AG08395 (cell line): ENCODE measurements at places on chromosomes 2 and 18.

DNA sequence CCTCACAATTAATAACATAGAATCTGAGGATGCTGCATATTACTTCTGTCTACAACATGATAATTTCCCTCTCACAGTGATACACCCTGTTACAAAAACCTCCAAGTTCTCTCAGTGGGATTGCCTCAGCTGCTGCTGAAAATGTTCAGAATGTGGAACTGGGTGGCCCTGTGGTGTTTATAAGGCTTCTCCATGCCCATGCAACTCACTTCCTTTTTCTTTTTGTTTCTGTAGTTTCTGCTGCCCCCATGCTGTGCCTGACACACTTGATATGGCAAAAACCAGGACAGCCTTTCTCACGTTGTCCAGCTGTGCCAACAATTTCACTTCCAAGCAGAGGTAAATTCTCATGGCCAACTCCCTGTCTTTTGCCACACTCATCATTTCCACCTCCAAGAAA is 206.2 kb downstream of the RPIA start:
- no peak for DNase-seq

DNA sequence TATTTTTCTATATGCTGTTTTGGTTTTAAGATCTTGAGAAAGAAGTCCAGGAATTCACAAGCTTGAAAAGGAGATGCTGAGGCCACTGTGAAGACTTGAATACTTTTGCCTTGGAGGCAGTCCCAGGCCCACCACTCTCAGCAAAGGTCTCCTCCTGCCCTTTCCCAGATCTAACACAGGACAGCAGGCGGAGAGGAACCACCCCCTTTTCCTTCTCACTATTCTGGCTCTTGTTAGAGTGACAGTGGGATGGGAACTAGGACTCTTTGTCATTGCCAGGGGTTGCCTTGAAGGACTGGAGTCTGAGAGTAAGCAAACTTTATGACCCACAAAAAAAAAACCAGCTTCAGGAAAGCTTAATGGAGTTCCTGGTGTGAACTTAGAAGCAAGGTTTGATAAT is 54.7 kb downstream of the E2F6 start:
- DNase-seq, result no peak

GRCh38 chr2:207482630-207483029 is 47.1 kb upstream of the CREB1 start:
- DNase-seq, result no peak

GRCh38 chr2:199136242-199136641 is 321.5 kb downstream of the SATB2 start:
- DNase-seq, result no peak

GRCh38 chr2:172674034-172674967 is 61.3 kb upstream of the RAPGEF4 start:
- peak; percentile 58 for DNase-seq

GRCh38 chr2:3325458-3326181 is 52.0 kb downstream of the EIPR1 start:
- DNase-seq, result no peak

GRCh38 chr18:69978732-69979715 is 31.4 kb upstream of the CD226 start:
- no peak for DNase-seq

DNA sequence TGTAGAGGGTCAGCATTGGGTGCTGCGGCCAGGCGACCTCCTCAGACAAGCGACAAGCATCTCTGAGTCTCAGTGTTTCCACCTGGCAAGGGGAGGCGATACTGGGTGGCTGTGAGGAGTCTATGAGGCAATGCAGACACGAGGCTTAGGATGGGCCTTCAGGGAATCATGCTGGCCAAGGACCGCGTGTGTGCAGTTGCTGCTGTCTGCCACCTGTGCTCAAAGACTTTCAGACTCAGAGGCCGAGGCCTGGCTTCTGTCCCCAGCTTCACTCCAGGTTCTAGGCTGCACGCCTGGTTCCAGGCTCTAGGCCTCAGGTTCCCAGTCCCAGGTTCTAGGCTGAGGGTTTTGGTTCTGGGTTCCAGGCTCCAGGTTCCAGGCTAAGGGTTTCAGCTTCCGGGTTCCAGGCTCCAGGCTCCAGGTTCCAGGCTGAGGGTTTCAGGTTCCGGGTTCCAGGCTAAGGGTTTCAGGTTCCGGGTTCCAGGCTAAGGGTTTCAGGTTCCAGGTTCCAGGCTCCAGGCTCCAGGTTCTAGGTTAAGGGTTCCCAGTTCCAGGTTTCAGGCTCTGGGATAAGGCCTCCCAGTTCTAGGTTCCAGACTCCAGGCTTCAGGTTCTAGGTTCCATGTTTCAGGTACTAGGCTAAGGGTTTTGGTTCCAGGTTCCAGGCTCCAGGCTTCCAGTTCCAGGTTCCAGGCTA is 14.8 kb downstream of the LRRFIP1 start:
- DNase-seq, result no peak

DNA sequence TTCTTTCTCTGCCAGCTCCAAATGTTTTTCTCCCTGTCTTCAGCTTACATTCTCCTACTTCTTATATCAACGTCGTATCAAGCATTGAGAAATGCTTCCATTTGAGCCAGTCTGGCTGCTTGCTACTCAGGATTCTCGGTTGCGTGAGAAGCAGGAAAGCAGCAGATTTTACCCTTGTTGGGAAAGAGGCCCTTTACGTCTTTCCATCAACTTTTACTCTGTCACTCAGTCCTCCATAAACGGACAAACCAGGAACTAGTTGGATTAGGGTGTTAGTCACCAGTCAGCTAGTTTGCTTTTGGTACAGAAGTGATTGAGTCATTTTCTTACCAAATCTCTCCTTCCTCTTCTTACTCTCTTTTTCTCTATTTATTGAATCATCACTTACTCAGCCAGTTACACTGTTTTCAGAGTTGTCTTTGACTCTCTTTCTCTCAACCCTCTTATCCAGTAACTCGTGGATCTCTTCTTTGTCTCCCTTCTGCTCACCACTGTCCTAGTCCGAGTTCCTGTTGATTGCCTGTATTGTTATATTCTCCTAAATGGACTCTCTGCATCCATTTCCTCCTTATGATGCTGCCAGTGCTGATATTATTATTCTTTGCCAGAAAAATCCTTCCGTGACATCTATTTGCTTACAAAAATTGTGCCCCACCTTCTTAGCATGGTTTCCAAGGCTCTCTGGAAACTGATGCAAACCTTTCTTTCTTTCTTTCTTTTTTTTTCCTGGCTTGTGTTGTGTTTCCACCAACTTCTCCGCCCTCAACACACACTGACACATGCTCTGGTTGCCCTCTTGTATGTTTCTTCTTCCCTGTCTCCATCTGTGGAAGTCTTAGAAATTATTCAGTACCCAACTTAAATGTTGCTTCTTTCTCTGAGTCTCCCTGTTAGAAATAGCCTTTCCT is 61.5 kb downstream of the VRK2 start:
- peak; percentile 66 for DNase-seq

GRCh38 chr18:79779700-79780190 is 18.0 kb upstream of the KCNG2 start:
- no peak for DNase-seq

DNA sequence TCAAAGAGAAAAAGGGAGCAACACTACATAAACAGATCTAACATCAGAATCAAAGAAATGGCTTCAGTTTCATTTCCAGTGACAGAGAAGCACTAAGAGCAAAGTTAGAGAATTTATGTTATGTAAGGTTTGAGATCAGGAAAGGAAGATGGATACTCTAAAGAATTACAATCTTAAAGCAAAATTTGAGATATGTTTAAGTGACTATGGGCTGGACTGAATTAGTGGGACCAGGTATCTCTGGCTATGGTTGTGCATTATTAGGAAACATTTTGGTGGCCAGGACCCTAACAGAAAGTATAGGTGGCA is 208.2 kb downstream of the CCDC178 start:
- no peak for DNase-seq

DNA sequence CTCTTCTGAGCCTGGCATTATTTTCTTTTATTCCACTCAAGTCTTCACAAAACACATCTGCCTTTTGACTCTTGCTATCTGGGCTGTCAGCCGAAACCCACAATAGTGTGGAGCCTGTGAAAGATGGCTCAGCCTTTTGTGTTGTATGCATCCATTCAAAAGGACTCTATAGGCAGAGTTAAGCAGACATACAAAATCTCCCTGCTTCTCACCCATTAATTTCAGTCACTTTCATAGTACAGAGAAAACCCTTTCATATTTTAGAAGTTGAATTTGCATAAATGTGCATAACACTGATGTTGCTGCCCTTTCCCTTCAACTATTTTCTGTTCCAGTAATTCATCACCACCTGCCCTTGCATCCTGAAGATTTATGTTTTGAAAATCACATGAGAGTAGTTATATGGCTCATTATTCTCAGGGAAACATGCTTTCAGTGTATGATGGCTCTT is 154.6 kb downstream of the EVA1A start:
- DNase-seq, result no peak

- peak; percentile 80 for DNase-seq
Measured at GRCh38 chr2:42132191-42132965, 36.8 kb upstream of the EML4 start.

GRCh38 chr2:231680285-231680991 is 27.9 kb upstream of the PTMA start:
- DNase-seq, result no peak

GRCh38 chr2:74316627-74317295 is 26.5 kb downstream of the SLC4A5 start:
- DNase-seq, result no peak

GRCh38 chr2:38494394-38494793 is 108.3 kb downstream of the HNRNPLL start:
- no peak for DNase-seq

- DNase-seq, result no peak
Measured at GRCh38 chr2:179274749-179275148, 10.1 kb upstream of the SESTD1 start.

DNA sequence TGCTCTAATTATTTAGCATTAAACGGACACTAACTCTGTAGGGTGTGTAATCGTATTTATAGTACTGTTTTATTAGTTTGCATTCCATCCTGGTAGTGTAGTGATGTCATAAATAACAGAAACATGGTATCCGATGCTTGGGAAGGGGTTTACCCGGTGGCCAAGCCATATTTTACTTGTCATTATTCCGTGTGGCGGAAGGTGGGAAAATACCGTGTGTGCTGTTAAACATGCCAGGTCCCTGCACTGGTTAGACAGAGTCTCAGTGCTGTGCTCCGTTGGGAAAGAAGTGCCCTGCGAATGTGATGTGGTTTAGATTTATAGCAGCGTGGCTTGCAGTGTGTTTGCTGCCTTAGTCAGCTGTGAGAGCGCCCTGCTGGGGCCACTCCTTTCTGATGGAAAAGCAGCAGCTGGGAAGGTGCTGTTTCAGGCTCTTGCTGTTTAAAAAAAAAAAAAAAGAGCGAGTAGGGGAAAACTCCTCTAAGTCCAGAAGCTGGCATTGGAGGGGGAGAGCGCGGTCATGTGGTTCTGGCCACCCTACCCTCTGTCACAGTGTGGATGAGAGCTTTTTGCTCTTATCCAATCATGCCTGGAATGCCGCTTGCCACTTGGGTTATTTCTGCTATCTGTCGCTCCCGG is 211.0 kb downstream of the NEDD4L start:
- no peak for DNase-seq

DNA sequence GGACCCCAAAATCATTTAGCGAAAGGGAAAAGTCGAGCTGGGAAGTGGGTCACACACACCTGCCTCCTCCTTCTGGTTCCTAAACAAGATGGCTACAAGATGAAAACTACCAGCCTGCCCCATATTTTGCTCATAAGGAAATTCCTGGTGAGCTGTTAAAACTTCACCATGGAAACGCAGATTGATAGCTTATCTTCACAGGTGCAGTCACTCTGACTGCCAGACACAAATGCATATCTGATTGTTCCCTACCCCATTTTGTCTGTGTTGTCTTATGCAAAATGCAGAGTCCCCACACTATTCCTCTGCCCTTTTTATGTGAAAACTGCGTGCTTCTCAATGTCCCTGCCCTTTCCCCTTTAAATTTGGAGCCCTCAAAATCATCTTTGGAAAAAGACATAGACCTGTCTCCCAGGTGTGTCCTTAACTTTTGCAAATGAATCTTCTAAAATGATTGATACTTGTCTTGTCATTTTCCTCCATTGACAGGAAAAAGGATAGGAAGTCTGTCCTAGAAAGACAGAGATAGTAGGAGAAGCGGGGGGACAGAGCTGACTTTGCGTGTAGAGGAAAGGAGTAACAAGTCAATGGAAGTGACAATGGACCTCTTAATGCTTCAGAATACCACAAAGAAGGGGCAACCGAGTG is 38.9 kb upstream of the THOC1 start:
- no peak for DNase-seq

- DNase-seq, result no peak
Measured at GRCh38 chr2:170434900-170435621, 257.1 kb downstream of the MYO3B start.

DNA sequence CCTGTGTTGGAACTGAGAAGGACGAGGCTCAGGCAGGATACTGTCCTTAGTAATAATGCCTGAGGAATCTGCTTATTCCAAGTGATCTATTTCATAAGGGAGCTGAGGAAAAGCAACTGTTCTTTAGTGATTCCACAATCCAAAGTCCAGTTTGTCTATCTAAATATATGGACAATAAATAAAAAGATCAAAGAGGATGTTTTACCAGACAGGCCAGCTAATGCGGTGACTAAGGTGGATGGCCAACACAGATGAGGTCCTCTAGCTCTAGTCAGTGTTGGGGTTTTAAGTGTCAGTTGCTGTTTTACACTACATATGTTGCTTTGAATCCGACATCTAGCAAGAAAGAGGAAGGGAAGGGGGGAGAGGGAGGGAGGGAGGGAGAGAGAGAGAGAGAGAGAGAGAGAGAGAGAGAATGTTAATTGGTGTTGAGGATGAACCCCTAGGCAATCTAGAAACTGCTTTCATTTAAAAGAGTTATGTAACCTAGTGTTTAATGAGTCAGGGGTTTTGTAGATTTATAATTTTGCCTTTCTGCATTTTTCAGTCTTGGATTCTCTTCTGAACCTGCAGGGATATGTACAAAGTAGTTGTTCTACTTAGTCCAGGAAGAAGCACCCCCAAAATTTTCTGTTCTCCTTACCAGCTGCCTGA is 27.0 kb upstream of the SCN1A start:
- no peak for DNase-seq

GRCh38 chr2:46748121-46748520 is 167.5 kb downstream of the MCFD2 start:
- no peak for DNase-seq

DNA sequence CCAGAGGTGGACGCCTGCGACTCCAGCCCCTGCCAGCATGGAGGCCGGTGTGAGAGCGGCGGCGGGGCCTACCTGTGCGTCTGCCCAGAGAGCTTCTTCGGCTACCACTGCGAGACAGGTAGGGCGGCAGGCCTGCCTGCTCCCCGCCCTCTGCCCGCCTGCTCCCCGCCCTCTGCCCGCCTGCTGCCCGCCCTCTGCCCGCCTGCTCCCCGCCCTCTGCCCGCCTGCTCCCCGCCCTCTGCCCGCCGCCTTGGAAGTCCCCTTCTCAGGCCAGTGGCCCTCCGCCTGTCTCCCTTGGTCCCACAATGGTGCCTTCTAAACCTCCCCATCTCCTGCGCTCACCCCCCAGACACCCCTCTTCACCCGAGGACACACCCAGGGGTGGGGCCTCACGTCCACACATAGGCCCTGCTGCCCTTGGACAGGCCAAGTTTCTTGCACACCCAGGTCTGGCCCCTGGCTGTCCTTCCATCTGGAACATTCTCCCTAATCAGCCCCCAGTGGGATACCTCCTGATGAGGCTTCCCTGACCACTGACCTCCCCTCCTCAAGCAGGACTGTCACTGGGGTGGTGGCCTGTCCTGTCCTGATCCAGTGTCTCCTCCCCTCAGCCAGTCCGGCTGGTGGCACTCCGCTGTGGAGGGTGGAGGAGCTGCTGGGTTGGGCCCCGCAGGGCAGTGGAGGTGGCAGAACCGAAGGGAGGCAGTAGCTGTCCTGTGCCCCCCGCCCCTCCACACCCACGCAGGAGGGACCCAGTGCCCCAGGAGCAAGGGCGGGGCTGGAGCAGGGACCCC is 37.9 kb downstream of the MTERF4 start:
- DNase-seq, result no peak
